ENCODE measurements at places on chromosomes 16 and 17. TPM values are rescaled to one million over a fixed set of nuclear protein-coding genes. Genes with fewer than 3 reads are reported as not detected.

Gene IFI35
- 47.7 TPM for total RNA-seq

GRCh38 chr17:82734987-82735866 lies at the start of gene FN3K:
Gene FN3K, plus strand, starts transcription at chr17:82735615. Its CDS starts 22 bp downstream, at chr17:82735637.
- H3K4me1 ChIP-seq = peaks cover 10% of the 10 kb centered on the region
- no peaks in the 10 kb centered on the region for H3K27me3 ChIP-seq
- peaks cover 4% of the 10 kb centered on the region for H3K36me3 ChIP-seq
- peak within 1 kb of the TSS; percentile 70 for H3K4me3 ChIP-seq

DNA sequence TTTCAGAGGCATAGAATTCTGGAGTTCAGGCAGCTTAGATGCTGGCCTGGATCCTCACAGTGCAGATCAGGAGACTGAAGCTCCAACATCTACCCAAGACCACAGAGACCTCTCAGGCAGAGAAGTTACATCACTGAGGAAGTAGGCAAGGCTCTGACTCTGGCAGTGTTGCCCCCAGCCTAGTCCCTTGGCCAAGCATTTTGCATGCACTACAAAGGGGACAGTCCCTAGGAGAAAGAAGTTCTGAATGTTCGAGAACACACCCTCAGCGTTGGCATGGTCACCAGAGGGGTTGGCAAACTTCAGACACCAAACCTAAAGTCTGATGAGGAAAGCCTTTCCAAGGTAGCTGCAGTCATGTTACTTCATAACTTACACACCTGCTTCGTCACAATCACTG lies 2.5 kb downstream of the RANBP10 start:
- no peak overlapping the region for H3K4me3 ChIP-seq
- H3K27me3 ChIP-seq = no peaks in the 10 kb centered on the region
- DNase-seq = no peak

Gene C16orf92
- not detected for total RNA-seq

DNA sequence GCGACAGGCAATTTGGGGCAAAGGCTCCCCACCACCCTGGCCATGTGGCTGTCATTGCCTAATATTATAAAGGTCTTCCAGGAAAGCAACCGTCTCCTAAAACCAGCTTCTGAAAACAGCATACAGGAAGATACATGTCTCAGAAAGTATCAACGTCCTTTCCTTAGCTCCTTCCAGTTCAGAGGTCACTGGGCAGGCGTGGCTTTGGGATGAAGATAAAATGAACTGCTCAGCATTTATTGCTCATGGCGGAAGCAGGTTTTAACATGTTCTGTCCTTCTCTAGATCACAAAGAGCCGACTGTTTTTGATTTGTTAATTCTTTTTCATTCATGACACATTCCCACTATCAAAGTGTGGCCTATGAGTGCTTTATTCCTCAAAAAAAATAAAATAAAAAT lies 8.0 kb downstream of the CFAP20 start:
- DNase-seq = no peak
- no peak overlapping the region for H3K4me3 ChIP-seq
- H3K36me3 ChIP-seq = peaks cover 7% of the 10 kb centered on the region
- peaks cover 46% of the 10 kb centered on the region for H3K4me1 ChIP-seq

Gene SLC5A10
- total RNA-seq = not detected

Gene CEP95
- total RNA-seq = 40.3 TPM

Gene ZPBP2
- not detected for total RNA-seq

- H3K4me3 ChIP-seq = peak overlapping the region; percentile 67
- no peak for DNase-seq
- peak overlapping the region; percentile 93 for H3K27ac ChIP-seq
- H3K4me1 ChIP-seq = no peaks in the 10 kb centered on the region
Observed at GRCh38 chr17:64920026-64920418, 744 bp upstream of the LRRC37A3 start.

GRCh38 chr16:22937169-22937568 lies 123.2 kb downstream of the HS3ST2 start:
- no peak overlapping the region for H3K4me3 ChIP-seq
- no peak for DNase-seq
- no peaks in the 10 kb centered on the region for H3K36me3 ChIP-seq

DNA sequence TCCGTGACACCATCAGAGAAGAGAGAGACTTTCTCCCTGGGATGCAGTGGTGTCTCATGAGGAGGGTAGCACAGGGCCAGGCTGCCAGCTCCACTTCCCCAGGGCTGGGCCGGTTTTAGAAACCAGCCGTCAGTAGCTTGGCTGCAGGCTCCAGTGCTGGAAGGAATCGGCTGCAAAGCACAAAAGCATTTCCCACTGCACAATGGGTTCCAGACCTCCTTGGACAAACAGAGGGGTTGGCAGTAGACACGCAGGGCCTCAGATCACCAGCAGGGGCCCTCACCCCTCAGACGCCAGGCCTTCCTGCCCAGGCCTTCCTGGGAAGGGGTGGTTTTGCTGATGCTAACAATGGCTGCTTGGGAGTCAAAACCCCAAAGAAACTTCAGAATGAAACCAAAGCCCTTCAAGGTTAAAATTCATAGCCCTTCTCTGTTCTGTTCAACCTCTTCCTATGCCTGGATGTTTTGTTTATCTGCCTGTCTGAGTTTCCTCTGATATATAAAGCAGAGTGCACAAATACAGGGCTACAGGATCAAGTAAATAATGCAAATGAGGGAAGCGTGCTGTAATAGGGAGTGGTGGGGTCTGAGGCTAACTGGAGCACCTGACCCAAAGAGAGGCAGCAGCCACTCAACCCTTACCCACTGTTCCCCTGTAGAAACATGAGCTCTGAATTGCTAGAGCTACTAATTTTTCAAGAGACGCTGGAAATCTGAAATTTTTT lies 26.2 kb downstream of the TEKT5 start:
- H3K4me3 ChIP-seq = no peak overlapping the region
- no peaks in the 10 kb centered on the region for H3K4me1 ChIP-seq
- H3K36me3 ChIP-seq = no peaks in the 10 kb centered on the region
- H3K27me3 ChIP-seq = no peaks in the 10 kb centered on the region
- no peak overlapping the region for H3K27ac ChIP-seq
- no peak for DNase-seq

- peaks cover 27% of the 10 kb centered on the region for H3K27me3 ChIP-seq
- no peak overlapping the region for H3K4me3 ChIP-seq
- no peaks in the 10 kb centered on the region for H3K36me3 ChIP-seq
- H3K4me1 ChIP-seq = peaks cover 10% of the 10 kb centered on the region
Observed at GRCh38 chr17:81008140-81008539, 16.5 kb downstream of the CHMP6 start.

- H3K27me3 ChIP-seq = peaks cover 46% of the 10 kb centered on the region
- H3K4me1 ChIP-seq = no peaks in the 10 kb centered on the region
- H3K36me3 ChIP-seq = no peaks in the 10 kb centered on the region
- no peak for DNase-seq
- no peak overlapping the region for H3K4me3 ChIP-seq
- H3K27ac ChIP-seq = no peak overlapping the region
Observed at GRCh38 chr16:1089822-1090619, 6.0 kb downstream of the C1QTNF8 start.

DNA sequence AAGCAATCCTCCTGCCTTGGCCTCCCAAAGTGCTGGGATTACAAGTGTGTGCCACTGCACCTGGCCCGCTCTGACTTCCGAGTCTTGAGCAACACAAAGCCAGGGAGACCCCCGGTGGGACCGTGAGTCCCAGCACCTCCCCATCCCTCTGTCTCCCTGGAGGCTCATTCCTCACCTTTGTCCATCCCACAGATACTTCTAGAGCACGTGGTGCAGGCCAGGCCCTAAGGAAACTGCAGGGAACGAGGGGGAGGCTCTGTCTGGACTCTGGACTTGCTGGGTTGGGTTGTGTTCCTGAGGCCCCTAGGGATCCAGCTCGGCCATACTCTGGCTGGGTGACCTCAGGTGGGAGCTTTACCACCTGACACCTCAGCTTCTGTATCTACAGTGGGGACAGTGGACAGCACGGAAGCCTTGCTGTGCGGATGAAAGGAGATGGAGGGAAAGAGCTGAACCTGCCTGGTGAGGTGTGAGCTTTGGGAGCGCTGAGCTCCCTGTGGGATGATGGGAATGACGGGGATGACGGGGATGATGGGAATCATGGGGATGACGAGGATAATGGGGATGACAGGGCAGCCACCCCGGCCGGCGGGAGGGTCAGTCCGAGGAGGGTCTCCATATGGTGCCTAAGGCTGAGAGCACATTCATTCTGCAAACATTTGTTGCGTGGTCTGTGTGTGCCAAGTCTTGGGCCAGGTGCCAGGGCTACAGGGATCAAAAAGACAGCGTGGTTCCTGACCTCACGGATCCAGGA lies 26.6 kb downstream of the C16orf74 start:
- H3K36me3 ChIP-seq = no peaks in the 10 kb centered on the region
- no peaks in the 10 kb centered on the region for H3K27me3 ChIP-seq
- no peak for DNase-seq
- H3K4me1 ChIP-seq = no peaks in the 10 kb centered on the region
- H3K4me3 ChIP-seq = no peak overlapping the region

Gene SKAP1
- 5.1 TPM for total RNA-seq

GRCh38 chr17:8951206-8951605 lies 14.3 kb downstream of the PIK3R5 start:
- no peaks in the 10 kb centered on the region for H3K27me3 ChIP-seq
- no peaks in the 10 kb centered on the region for H3K36me3 ChIP-seq
- H3K4me1 ChIP-seq = peaks cover 20% of the 10 kb centered on the region
- no peak overlapping the region for H3K4me3 ChIP-seq
- DNase-seq = no peak

DNA sequence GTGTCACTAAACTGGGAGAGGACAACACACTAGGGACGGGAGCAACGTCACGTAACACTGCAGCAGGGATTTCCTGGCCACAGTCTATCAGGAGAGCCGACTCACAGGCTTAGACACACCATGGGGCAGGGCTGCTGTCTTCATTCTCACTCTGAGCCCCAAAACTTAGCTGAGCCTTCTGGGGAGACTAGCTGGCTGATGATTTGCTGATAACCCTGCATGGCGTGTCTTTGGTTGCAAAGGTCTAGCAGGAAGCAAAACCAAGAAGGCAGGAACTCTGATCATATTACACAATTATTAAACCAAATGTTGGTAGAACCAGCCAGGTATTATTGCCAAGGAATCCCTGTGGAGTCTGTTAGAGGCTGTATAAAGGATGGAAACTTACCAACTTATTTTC lies 345.0 kb downstream of the SLC39A11 start:
- H3K4me3 ChIP-seq = no peak overlapping the region
- no peak for DNase-seq
- H3K36me3 ChIP-seq = no peaks in the 10 kb centered on the region
- no peaks in the 10 kb centered on the region for H3K4me1 ChIP-seq
- H3K27ac ChIP-seq = no peak overlapping the region
- no peaks in the 10 kb centered on the region for H3K27me3 ChIP-seq
